ENCODE measurements at places on chromosomes 1 and 21.

DNA sequence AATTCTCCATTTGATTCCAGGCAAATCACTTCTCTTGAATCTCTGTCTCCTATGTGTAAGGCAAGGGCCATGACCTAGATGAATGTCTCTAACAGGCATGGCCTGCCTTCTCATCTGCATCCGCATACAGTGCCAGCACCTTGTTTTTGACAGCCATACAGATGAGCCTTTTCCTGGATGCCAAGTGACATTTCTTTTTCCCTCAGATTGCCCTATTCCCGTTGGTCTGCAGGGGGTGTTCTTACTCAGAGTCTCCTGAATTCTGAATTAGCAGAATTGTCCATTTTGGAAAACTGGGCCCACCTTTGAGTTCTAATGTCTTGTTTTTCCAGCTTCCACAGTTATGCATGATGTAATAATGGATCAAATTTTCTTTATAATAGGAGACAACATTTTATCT is 88.0 kb upstream of the ADAR start:
- DNase-seq: no peak

DNA sequence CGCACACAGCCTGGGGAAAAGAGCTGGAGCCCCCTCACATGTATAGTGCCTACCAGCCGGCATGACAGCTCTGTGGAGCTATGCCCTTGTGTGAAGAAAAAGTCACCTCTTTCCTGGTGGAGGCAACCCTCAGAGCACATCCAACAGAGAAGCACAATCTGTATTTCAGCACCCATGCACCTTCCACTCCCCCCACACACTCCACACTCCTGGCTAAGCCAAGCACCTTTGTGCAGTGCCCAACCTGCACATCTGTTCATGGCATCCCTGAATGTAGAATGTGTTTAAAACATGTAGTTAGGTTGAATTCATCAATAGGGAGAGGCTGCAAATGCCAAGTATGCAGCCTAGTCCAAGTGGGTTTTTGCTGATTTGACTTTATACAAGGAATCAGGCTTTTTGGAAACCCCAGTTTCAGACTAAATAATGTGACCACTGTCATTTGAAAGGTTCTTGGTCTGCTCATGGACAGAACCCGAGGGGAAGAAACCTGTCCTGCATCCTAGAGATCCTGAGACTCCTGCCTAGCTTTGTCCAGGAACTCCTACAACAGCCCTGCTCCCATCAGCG is 197.1 kb downstream of the TOMM20 start:
- DNase-seq: no peak

DNA sequence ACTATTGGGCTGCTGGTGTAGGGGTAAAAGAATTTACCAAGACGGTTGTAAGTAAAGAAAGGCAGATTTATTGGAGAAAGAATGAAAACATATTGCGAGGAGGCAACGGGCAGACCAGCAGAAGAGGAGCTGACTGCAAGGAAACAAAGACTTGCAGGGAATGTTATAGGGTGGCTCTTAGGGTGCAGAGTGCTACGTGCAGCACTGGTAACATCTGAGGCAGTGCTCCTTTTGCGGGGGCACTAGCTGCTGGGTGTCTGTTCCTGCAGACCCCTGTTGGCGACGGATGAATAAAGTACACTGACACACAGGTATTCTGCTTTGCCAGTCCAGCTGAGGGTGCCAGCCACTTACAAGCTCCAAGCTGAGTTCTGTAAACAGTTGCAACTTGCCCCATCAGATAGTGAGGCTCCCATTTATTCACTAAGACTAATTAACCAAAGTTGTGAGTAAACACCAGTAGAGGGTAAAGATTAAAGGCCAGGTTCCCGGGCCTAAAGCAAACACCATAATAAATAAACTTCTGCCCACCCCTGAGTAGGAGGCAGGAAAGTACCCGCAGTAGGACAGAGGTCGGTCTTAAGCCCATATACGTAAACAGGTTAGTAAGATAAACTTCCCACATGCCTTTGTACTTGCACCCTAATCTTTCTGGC is 140.2 kb upstream of the KCNK1 start:
- no peak for DNase-seq

GRCh38 chr1:218787826-218788225 is 385.9 kb upstream of the LYPLAL1 start:
- no peak for DNase-seq

GRCh38 chr1:173733912-173734311 is 19.1 kb downstream of the KLHL20 start:
- DNase-seq: no peak

GRCh38 chr21:22965455-22966135 is 1967.4 kb downstream of the NCAM2 start:
- no peak for DNase-seq

- DNase-seq: no peak
These were observed 32.1 kb downstream of the FAM151A start for GRCh38 chr1:54591127-54591756.

DNA sequence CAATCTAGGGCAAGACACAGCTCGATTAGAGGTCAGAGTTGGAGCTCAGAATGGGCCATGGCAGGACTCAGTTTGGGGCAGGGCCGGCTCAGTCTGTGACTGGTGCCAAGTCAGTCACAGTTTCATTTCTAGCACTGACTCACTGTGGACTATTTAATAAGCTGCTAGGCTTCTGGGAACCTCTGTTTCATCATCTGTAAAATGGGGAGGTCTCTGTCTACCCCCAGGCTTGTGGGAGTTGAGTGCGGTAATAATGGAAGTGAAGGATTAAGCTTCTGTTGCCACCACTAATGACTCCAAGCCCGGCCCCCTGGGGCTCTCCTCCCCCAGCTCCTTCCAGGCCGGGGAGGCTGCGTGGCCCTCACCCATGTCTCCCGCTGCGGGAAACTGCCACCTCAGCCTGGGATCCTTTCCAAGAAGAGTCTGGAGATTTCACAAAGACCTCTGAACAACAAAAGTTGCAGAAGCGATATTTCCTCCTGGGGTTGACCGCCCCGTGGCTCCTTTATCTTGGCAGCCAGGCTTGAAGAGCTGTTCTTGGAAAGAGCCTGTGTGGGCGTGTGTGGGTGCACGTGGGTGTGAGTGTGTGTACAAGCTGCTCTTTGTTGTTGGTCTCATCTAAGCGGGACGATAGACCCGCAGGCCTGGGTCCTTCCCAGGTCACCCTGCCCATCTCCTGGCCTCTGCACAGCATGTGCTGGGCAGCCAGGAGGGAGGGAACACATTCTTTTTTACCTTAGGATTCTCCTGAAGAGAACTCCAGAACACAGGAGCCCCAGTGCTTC is 29.1 kb downstream of the KNCN start:
- no peak for DNase-seq

GRCh38 chr1:28037946-28038345 is 50.5 kb downstream of the EYA3 start:
- no peak for DNase-seq

DNA sequence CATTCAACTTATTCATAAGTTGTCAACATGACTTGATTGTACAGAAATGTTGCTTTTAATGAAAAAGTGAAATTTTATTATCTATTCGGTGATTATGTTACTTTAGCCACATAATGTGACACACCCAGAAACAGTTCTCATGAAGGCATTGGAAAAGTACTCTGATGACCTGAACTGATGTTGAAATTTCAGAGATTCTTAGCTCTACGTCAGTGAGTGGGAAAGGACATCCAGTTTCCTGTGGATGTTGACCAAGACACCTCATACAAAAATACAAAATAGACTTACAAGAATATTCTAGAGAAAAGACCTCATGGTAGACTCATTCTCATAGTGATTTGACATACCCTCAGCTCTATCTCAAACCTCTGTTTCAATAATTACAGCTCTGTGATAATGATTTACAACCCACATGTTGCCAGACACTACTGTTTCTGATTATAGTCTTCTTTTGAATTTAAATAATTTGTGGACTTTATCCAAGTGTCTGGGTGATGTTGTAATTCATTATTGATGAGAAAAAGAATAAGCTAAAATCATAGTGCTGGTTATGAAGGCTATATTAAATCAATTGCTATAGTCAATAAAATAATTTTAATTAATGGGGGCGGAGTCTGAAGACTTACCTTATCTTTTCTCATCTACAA is 37.3 kb downstream of the KCNK2 start:
- DNase-seq: no peak
